Activated CD4-positive, alpha-beta T cell treated with anti-CD3 and anti-CD28 coated beads, Interleukin-2, amount 50 U/mL, for 16 hours (primary cell): ENCODE measurements at places on chromosomes 5 and 9.

DNA sequence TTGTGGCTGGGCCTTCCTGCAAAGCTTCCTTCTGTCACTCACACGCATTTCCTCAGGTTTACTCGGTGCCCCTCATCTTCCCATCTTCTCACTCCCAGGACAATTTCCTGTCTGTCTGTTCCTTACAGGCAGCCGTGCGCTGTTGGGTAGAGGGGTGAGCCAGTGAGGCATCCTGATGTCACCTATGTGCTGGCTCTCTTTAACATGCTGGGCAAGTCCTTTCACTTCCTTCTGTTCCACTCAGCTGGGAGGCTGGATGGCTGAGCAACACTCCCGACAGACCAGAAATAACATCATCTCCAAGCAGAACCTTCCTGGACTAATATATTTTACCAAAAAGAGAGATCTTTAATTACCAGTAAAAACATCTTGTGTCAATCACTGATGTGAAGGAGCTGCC, 103.0 kb downstream of the HSD17B3 start:
- DNase-seq = no peak

- no peak for DNase-seq
These were observed 7.9 kb downstream of the CTXN3 start for GRCh38 chr5:127656825-127657224.

- no peak for DNase-seq
These were observed 110.7 kb downstream of the NR6A1 start for GRCh38 chr9:124660341-124660801.

GRCh38 chr5:60209146-60209840, 315.8 kb upstream of the PDE4D start:
- no peak for DNase-seq

DNA sequence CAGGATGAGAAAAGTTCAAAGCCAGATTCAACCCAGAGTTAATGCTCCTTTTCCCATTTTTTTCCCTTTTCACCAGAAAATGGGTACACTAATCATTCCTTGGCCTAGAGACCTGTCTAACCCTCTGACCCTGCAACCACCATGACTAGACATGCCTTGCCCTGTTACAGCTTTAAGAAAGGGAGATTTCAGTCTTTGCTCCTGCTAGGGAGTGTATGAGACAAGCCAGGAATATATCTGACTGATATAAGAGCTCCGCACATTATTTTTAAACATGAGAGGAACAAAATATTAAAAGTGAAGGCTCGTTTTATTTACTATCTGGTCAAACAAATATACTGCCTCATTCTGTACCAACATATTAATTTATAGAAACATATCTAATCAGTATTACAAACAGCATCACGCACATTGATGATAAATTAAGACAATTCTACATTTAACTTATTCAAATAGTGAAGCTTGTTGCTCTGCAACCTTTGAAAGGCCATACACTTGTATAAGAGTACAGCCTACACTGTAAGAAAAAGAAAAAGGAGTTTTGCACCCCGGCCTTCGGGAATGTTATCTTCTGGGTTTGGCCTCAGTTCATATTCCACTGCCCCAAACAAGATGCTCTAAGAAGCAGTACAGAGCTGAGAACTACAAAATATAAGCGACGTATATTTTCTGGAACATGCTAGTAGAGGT, 132.7 kb downstream of the FBXL17 start:
- DNase-seq = no peak

- no peak for DNase-seq
These were observed 33.8 kb upstream of the COL15A1 start for GRCh38 chr9:98909935-98910334.

DNA sequence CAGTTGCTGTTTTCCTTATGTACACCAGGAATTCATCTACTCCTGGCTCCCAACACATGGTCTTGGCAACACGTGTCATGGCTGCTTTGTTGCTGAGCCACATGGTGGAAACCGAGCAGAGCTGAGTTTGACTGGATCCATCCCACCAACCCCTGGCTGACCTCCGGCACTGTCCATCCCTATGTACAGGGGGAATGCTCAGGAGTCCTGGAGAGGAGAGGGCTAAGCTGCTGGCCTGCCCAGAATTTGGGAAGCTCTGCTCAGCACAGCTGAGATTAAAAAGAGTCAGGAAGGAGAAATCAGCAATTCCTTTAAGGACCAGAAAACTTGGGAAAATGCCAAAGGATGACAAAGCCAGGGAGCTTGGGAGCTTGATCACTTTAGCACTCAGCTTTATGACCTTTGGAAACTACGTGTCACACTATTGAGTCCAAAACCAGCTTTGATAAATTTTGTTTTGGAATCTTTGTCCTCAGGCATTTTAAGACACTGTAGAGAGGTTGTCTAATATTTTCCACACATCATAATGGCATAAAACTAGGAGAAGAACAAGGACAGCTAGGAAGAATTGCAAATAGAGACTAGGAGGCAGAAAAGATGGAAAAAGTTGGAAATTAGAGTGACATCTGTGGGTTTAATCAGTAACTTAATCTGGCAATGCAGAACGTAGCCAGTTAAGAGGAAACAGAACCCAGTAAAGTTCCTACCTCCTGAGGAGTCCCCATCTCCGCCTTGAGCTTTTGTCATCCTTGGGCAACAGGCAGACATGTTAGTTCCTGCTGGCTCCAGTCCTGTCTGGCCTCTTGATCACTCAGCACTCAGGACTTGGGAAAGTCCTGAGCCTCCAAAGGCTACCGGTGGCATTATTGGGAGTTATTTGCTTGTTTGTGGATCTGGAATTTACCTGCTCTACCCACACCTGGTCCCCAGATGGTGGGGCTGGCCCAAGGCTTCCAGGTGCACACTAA, 62.5 kb upstream of the PLPP1 start:
- DNase-seq = no peak
